ENCODE measurements at places on chromosomes 4 and X.

- peak; percentile 27 for DNase-seq
Observed at GRCh38 chr4:53497487-53498244, 93.6 kb downstream of the LNX1 start.

DNA sequence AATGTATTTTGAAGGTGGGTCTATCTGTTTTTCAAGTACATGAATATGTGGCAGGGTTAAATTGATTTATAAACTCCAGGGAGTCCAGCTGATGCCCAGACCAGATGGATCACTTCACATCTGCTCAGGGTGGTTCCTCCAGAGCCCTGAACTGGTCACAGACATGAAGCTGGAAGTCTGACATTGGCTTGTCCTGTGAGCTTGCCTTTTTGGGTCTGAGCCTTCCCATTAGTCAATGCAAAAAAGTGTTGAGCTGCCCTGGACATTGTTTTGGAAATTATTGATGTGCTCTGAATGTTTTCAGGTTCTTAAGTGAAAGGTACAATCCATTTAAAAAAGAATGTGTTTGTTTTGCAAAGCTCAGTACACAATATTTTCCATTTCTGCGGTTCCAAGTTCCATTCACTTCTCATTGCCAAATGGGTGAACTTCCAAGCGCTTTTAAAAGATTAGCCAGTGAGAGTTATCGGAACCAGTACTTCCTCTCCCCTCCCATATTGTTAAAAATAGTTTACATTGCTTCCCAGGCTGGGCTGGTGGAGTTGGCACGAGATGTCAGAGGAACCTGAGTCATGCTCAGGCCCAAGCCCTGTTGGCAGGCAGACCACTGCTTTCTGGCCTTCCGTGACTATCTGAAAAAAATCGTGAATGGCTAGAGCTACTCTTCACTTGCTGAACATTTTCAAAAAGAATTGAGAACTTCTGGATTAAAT is 52.1 kb downstream of the PDGFRA start:
- DNase-seq, result peak; percentile 90

GRCh38 chr4:154872198-154872597 is 91.1 kb downstream of the RBM46 start:
- no peak for DNase-seq

DNA sequence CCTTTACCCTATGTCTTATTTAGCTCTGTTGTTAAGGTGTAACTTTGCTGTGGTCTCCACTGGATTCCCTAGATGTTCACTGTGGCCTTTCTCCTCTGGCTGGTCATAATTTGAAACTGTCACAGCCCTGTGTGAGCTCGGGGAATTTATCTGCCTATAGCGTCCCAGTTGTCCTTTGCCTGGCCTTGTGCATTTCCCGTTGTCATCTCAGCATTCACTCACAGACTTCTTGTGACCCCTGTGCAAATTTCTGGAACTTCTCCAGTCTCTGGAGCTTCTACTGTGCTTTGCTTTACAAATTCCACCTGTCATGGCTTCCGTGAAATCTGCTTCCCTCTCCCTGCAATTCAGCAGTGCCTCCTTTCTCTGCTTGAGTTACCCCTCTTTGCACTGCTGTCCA is 106.7 kb downstream of the WWC2 start:
- DNase-seq, result no peak

DNA sequence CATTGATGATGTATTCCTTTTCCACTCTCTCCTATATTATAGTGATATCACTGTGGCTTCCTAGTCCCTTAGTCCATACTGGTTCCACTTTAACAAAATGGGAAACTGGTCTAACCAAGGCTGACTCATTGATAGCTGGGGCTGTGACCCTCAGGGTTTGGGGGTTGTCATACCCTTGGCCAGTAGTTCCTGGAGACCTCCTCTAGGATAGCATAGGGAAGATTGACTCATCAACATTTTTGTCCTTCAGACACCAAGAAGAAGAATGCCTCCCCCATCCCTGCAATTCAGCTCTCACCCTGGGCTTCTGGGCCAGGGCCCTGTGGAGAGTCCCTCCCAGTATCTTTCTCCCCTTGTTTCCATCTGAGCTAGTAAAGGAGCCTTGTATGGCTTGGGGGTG is 68.8 kb upstream of the PRPS1 start:
- no peak for DNase-seq

- no peak for DNase-seq
Observed at GRCh38 chr4:108828620-108829019, 65.8 kb upstream of the ETNPPL start.
